GM10248 (cell line): ENCODE measurements at places on chromosomes 3 and 15.

GRCh38 chr15:28003302-28004037, 95.6 kb downstream of the OCA2 start:
- DNase-seq: no peak

DNA sequence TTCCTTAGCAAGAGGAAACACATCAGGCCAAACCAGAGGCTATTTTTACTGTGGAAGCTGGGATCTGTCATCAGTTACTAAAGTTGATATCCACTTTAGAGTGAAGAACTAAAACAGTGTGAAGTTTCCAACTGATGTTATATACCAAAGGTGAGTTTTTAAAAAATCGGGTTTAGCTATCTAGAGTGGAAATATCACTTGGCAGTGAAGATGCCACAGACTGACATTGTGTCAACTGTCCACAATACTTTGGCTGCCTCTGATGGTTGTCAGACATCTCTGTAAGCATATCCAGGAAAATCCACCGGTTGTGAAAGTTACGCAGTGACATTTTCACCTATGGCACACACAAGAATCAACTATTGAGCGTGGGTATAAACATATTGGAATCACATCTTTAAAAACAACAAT, 9.2 kb downstream of the ZIC1 start:
- DNase-seq: no peak

DNA sequence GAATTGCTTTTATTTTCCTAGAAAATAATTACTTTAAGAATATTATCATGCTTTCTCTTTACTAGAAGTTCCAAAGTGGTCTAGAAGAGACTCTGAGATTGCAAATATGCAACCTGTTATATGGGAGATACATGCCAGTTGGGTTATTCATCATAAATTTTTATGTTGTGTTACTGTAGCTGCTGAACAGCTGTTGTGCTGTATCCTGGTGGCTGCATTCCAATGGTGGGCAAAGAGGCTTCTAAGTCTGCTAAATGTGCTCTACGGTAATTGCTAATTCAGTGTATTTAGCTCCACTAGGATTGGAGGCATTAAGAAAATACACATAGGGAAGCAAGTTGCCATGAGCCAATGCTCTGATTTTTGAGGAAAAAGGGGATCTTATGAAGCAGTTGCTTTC, 409.0 kb downstream of the TUSC7 start:
- no peak for DNase-seq

GRCh38 chr3:126354776-126355175, 2.4 kb downstream of the KLF15 start:
- no peak for DNase-seq

GRCh38 chr3:177147790-177148189, 49.5 kb downstream of the TBL1XR1 start:
- no peak for DNase-seq

GRCh38 chr3:124812291-124813265, 74.6 kb downstream of the ITGB5 start:
- DNase-seq: no peak

- no peak for DNase-seq
Measured at GRCh38 chr15:24676431-24676830, 856 bp downstream of the NPAP1 start.
